ENCODE measurements at places on chromosomes 11 and 22.

GRCh38 chr11:20355221-20356219 lies 8.0 kb upstream of the HTATIP2 start:
- DNase-seq = peak; percentile 21

- DNase-seq = no peak
Observed at GRCh38 chr22:46958658-46959057, 196.2 kb downstream of the TBC1D22A start.

DNA sequence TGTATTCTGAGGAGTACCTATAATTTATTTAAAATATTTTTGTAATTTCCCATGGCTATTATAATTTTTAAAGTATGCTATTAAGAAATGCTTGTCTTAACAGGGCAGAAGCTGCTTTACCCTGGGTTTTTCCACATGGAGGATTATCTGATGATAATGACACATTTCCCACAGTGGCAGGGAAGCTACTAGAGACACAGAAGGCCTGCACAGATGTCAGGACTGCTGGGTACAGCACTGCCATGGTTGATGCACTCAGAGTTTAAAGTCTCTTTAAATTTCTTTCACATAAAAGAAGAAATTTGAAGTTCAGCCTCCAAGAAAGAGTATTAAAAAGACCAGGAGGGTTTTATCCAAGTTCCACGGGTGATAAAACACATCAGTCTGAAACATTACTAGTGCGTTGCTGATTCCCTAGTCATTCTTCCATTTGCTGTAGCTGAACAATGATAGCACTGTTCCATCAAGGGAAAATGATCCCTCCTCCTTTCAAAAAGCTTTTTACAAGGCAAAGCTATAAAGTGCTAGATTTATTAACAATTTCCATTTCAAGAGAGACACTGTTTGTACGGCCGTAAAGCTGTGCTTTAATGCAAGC lies 363.0 kb downstream of the CNTN5 start:
- no peak for DNase-seq

GRCh38 chr11:7890417-7891172 lies 40.5 kb downstream of the OR10A6 start:
- DNase-seq = no peak

DNA sequence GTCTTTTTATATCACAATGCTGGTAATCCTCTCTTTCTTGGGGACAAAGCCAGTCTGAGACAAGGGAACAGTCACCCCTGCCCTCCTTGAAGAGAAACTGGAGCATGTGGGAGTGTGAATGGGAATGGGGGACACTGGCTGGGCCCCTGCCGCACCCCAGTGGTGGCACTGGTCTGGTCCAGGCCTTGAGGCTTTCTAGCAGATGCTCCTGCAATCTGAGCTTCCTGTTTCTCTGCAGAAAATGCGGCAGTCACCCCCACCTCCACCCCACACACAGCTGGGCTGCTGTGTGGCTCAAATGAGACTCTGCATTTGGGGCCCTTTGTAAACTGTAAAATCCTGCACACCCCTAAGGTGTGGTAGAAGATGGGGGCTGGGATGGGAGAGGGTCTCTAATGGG lies 6.6 kb upstream of the MARK2 start:
- DNase-seq = no peak
